SK-N-SH (cell line): ENCODE measurements at places on chromosomes 2 and 18.

DNA sequence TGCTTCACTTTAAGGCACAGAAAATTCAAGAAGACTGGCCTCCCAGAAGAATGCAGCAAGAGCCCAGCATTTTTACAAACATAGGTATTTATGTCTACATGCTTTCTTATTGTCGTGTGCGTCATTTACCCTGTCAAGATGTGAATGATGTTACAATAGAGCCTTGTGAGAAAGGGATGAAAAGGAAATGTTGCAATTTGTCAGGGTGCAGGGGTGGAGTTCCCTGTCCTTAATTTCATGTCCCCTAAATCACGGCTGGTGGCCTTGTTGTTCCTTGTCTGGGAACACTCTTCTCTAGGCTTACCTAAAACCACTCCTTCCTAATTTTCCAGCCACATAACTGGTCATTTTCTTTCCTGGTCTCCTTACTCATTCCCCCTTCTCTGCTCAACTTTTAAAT, 194.2 kb downstream of the TXNL1 start:
- no peak for DNase-seq

- DNase-seq = no peak
These were observed 5.6 kb upstream of the LRATD1 start for GRCh38 chr2:14626873-14627272.

DNA sequence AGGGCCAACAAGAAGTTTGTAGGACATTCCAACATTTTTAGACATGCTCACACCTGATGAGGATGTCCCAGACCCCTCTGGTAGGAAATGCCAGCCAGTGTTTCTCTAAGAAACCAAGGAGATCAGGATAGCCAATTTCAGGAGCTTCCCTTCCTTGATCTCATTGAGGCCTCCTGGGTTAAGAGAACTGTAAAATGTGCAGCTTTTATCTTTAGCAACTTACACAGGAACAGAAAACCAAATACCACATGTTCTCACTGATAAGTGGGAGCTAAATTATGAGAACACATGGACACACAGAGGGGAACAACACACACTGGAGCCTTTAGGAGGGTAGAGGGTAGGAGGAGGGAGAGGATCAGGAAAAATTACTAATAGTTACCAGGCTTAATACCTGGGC, 99.6 kb upstream of the MAP2 start:
- no peak for DNase-seq

DNA sequence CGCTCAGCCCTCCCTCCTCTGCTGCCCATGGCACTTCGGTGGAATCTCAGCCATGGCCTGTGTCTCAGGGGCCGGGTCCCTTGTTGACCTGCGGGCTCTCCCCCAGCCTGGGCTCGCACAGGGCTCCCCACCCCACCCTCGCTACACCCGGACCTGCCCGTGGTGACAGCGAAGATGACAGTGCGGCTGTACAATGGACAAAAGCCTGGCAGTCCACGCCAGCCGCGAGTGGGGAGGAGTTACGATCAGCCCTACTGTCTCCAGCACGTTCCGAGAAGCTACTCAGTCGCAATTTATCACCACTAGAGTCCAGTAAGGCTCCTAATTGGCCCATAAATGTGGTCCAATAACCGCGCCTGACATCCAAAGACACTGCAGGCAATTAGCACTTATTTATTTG, 31.6 kb downstream of the GBX2 start:
- no peak for DNase-seq

DNA sequence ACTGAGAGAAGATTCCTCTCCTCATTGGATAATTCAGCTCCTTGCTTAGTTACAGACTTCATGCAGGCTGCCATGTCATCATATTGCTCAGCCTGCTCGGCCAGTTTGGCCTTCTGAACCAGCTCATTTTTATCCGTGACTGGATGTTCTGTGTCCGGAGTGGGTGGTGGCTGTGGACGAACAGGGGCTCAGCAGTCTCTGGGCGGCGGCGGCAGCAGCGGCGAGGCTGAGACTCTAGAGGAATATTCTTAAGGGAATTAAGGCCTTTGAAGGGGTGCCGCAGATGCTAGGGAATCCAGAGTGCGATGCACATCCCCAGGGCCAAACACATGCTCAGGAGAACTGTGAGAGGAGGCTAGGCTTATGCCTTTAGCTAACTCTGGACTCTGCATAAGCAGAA, 97.9 kb upstream of the GYPC start:
- no peak for DNase-seq

DNA sequence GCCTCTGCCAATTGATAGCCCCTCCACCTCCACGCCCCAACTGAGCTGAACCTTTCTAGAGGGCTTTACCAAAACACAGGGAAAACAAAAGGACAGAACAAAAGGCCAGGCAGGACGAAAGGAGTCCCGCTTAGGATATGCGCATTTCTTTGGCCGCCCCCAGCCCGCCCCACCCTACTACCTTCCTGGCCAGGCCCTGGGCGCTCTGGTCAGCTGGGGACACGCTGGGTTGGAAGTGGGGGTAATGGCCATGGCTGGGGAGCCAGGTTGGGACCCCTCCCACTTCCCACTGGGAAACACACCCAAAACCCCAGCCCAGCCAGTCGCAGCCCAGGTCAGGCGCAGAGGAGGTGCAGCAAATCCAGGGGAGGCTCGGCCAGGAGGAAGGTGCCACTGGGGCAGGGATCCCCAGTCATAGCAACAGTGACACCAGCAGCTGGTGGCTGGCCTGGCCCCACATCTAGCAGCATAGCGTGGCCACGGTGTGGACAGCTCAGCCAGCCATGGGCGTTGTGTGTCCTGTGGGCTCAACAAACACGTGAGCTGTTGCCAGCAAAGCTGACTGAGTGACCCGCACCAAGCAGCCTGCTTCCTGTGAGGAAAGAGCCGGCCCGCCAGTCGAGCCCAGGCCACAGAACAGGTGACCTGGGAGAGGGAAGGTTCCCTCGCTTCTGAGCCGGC, 24.6 kb upstream of the B3GNT7 start:
- DNase-seq = no peak

GRCh38 chr18:21064347-21064746, 47.3 kb downstream of the ROCK1 start:
- DNase-seq = no peak

DNA sequence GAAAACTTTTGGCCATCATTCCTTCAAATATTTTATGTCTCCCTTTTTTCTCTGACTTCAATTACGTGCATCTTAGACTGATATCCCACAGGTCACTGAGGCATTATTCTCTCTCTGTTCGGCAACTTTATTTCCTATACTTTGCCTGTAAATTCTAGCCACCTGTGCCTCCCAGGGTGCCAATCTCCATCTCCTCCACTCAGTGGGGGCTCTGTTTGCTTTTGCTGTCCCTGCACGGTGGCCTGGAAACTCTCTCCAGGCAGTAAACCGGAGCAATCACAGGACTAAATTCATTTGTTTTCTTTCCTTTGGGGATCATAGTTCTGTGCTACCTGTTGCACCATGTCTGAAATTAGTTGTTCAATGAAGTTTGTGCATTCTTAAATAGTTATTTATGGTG, 9.6 kb upstream of the MTLN start:
- DNase-seq = no peak
